Right renal pelvis (tissue), 4 donors: ENCODE measurements at places on chromosomes 13 and 19. TPM values are rescaled to one million over a fixed set of nuclear protein-coding genes. Genes with fewer than 3 reads are reported as not detected.

GRCh38 chr19:43675269-43675879 is 5.4 kb upstream of the PLAUR start:
- DNase-seq = no peak

DNA sequence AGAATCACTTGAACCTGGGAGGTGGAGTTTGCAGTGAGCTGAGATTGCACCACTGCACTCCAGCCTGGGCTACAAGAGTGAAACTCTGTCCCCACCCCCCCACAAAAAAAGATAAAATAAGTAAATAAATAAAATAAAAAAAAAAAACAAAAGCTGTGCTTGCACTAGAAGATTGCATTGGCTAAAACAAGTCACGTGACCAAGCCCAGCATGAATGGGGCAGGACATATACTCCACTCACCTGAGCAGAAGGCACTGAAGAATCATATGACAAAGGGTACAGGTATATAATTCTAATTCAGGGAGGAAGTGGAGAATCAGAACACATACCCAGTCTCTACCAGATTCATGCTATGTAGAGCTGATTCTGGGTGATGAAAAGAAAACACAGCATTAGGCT is 36.6 kb downstream of the CYP4F22 start:
- no peak for DNase-seq

- DNase-seq = no peak
These were observed 915 bp upstream of the GRWD1 start for GRCh38 chr19:48444936-48445200.

DNA sequence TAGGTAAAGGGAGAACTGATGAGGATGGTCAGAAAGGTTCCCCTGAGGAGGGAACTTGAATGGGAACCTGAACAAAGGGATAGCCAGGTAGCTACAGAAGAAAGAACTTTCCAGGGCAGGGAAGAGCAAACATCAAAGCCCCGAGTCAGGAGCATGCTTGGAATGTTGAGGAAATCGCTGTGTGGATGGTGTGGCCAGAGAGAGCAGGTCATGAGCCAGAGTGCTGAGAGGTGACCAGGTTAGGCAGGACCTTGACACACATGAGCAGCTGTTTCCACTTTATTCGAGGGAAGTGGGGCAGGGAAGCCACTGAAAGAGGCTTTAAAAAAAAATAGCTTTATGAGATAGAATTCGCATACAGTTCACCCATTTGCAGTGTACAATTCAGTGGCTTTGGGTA is 4.4 kb downstream of the RAB8A start:
- DNase-seq = no peak

DNA sequence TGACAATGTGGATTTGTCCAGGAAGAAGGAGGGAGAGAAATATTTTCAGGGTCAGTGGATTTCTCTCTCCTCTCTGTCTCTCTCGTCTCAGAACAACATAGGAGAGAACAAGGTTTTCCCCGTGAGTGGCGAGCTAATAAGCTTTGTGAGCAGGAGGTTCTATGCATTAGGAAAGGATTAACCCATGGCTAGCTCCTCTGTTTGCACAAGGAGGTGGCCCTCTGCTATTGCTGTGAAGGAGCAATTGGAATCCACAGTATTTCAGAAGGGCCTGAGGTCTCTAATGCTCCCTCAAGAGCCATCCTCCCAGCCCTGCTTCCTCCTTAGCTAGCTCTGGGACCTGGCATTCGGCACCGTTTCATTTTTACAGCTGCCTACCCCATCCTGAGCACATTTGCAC is 288.9 kb upstream of the MAB21L1 start:
- DNase-seq = no peak

The TECR gene
- polyA plus RNA-seq = 145 TPM

GRCh38 chr13:112634102-112634501 is 46.1 kb upstream of the TUBGCP3 start:
- DNase-seq = no peak

DNA sequence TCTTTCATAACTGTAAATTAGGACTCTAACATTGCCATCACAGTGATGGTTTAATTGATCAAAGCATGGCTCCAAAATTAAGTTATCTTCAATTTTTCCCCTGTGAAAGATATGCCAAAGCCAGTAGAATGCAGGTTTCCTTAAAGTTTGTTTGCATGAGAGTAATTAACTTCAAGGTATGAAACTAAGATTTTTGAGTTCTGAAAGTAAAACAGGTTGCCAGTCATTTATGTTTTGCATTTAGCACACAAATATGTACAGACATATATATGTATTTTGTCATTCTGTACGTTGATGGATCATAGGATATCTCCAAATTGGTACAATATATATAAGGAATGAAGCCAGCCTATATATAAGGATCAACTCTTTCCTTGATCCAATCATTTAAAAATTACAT is 23.6 kb upstream of the NDFIP2 start:
- no peak for DNase-seq

The INAFM1 gene
- 11.7 TPM for polyA plus RNA-seq

The PODNL1 gene
- 0.93 TPM for polyA plus RNA-seq

DNA sequence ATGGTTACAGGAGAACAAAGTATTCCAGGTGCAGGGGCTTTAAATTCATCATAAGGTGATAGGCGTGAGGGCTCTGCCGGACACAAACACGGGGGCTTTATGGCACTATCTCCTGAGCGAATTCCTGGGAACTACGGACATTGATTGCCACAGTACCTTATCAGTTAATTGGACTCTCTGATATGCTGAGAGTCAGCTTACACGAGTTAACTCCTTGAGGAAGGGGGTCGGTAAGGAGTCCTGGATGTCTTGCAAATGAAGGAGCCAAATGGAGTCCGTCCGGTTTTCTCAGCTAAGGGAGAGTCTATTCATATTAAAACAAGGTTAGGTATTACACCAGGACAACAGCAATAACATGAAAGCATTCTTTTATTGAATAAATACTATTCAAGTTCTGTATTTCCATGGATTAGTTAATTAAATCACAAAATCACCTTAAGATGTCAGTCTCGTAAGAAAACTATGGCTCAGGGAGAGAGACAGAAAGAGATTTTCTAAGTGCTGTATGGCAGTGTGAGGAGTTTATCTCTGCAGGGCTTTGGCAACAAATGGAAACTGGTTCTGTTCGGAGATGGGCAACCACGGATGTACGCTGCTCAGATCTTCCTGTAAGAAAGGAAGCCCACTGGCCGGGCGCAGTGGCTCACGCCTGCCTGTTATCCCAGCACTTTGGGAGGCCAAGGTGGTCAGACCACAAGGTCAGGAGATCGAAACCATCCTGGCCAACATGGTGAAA is 26.2 kb upstream of the HIF3A start:
- DNase-seq = no peak

DNA sequence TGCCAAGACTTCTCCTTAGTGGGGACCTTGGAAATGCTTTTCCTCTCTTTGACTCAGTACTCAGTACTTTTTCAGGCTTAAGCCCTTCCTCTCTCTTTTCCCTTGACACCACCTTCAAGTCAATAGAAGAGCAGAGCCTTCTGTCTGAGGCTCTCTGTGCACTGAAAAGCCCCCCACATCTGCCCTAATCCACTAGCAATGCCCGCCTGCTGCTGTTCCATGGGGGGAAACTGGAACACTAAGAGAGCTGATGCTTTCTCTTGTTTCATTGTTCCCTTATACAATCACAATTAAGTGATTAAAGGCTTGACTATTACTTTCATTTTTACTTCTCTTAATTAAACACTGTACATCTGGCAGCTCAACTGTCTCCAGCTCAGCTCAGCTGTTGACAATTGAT is 254.5 kb downstream of the SLITRK6 start:
- no peak for DNase-seq

The PTOV1 gene
- 276 TPM for polyA plus RNA-seq

The U2AF2 gene
- polyA plus RNA-seq = 218 TPM

The CACNA1A gene
- polyA plus RNA-seq = 2.2 TPM

The SHANK1 gene
- 5.3 TPM for polyA plus RNA-seq

The PCSK4 gene
- 3.5 TPM for polyA plus RNA-seq

The ZNF146 gene
- 156 TPM for polyA plus RNA-seq

DNA sequence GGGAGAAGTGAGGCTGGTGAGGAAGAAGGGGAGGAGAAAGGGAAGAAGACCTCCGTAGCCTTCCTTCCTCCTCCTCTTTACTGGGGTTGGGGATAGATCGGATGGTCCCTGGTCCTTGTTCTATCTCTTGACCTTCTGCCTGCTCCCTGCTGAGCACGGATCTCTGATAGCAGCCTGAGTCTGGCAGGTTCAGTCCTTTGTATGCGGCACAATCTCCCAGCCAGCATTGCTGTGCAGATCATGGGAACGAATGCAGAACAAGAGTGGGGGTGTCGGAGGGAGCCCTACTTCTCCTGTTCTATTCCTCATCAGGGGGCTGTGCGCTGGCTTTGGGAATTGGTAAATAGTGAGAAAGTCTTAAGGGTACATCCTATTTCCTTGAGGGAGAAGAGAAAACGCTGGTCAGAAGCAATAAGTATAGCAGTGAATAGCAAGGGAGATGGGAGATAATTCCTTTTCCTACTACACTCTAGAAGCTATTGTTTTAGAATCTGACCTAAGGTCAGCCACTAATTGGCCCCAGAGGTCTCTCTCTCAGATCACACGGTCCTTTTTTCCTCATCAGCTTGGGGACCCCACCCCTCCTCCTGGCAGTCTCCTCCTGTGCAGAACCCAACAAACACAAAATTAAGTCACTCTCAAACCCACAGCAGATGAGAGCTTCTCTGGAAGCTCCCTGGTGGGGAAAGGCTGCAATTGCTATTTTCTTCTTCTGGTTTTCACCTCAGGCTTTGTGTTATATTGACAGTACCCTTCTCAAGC is 41.0 kb downstream of the KL start:
- no peak for DNase-seq

DNA sequence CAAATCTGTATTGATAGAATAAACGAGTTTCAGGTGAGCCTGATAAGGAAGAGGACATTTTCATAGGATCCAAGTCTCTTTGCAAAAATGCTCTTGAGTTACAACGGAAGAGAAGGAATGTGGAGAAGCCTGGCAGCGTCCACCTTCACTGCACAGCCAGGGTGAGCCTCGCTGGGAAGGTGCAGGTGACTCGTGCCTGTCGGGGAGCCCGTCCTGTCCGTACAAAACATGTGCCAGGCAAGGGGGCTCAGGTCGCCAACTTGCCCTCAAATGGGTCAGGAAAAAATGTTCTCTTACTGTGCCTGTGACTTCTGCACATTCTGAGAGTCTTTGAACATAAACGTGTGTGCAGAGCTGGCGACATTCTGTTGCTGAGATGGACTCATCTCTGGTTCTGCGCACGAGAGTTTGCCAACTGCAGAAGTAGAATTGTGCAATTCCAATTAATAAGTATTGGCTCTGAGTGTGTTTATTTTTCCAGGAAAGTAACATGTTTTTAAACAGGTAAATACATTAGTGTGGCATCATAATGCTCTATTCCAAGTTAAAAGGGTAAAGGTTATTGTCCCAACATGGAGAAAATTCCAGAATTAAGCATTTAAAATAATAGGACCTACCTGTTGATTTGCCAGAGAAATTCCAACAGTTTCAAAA is 28.6 kb downstream of the NAXD start:
- no peak for DNase-seq

GRCh38 chr13:76516586-76516985 is 369.6 kb downstream of the KCTD12 start:
- DNase-seq = no peak

DNA sequence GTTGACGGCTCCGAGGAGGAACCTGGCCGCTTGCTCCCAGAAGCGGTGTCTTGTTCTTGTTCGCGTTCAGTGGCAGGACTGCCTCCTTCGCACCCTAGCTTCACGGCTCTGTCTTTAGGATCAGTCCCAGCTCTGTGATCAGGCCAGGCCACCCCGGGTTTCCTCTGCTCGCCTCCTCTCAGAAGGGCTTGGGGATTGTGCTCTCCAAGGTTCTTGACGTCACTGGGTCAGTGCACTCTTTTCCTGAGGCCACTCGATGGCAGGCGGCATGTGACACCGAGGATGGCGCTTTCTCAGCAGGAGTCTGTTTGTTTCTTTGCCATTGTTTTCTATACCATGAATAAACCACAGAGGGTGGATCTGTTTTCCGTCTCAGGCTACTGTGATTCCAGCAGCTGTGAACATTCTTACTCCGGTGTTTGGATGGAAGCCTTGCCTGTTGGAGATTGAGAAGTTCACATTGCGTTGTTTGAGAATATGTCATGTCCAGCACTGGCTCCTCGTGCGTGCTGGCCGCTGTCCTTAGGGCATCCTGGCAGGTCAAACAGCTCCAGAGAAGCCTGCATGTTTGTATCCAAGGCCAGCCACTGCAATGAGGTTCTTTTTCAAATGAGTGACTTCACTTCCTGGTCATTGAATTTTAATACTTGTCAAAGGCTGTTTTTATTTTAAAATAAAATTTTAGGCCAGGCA is 44.5 kb downstream of the SLC7A9 start:
- no peak for DNase-seq

The PLPPR3 gene
- 12.5 TPM for polyA plus RNA-seq

- DNase-seq = no peak
These were observed 651 bp downstream of the GAPDHS start for GRCh38 chr19:35533822-35534392.

The UBE2L5 gene
- 0.64 TPM for polyA plus RNA-seq

The KLC3 gene
- polyA plus RNA-seq = 0.76 TPM

- no peak for DNase-seq
These were observed 77.0 kb downstream of the STARD13 start for GRCh38 chr13:33208290-33209220.

DNA sequence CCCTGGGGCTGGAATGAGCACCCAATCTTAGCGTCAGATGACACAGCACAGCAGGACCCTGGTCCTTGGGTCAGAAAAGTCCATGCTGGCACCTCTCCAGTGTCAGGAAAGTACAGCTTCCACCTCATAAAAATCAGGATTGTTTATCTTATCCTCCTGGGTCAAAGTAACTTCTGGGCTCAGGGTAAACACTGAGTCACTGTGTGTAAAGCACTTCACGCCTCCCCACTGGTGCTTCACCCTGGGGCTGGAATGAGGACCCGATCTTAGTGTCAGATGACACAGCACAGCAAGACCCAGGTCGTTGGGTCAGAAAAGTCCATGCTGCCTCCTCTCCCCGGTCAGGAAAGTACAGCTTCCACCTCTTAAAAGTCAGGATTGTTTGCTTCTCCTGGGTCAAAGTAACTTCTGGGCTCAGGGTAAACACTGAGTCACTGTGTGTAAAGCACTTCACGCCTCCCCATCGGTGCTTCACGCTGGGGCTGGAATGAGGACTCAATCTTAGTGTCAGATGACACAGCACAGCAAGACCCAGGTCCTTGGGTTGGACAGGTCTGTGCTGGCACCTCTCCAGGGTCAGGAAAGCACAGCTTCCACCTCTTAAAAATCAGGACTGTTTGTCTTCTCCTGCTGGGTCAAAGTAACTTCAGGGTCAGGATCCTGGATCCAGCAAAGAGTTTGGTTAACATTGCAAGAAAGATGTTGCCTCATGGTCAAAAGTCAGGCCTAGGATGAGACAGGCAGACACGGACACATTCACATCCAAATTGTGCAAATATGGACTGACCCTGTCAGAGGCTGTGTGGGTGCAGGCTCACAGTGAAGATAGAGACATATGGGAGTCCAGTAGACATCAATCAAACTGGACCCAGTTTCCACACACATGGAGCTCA is 39.2 kb upstream of the CYP2A7 start:
- no peak for DNase-seq

The RFXANK gene
- polyA plus RNA-seq = 64.5 TPM

The CD79A gene
- polyA plus RNA-seq = 1.3 TPM

- no peak for DNase-seq
These were observed 79.7 kb upstream of the MBNL2 start for GRCh38 chr13:97142452-97142851.

- no peak for DNase-seq
These were observed 112.5 kb upstream of the KL start for GRCh38 chr13:32903720-32904119.
